Fibroblast of mammary gland (primary cell): ENCODE measurements at places on chromosomes 5 and 9.

DNA sequence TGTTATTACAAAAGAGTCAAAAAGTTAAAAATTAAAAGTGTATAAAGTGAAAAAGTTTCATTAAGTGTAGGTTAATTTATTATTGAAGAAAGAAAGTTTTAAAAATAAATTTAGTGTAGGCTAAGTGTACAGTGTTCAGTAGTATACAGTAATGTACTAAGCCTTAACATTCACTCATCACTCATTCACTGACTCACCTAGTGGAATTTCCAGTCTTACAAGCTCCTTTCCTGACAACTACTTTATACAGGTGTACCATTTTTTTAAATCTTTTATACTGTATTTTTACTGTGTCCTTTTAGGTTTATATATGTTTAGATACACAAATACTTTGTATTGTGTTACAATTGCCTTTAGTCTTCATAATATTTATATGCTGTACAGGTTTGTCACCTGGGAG, 530.2 kb upstream of the FAM174A start:
- DNase-seq = no peak

DNA sequence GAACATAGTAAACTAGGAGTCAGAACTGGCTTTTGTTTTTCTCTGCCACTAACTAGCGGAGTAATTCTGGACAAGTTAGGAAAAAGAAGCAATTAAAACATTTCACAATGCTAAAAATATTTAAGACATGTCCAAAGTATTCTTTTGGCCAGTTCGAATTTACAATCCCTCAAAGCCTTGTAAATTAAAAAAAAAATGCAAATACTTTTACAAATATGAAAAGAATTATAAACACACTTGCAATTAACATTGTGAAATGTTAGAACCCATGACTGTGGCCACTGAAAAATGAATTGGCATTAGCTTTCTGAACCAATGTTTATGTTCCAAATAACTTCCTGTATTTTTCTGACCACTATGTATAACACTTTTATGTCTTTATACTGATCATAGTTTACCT, 2.2 kb downstream of the RAD1 start:
- DNase-seq = peak; percentile 28

GRCh38 chr9:137705906-137706305, 87.1 kb downstream of the EHMT1 start:
- no peak for DNase-seq

- DNase-seq = no peak
Observed at GRCh38 chr9:90420768-90421513, 221.7 kb downstream of the DIRAS2 start.

GRCh38 chr5:55177078-55177477, 4.1 kb upstream of the CDC20B start:
- DNase-seq = no peak
